ENCODE measurements at places on chromosomes 2 and 18.

DNA sequence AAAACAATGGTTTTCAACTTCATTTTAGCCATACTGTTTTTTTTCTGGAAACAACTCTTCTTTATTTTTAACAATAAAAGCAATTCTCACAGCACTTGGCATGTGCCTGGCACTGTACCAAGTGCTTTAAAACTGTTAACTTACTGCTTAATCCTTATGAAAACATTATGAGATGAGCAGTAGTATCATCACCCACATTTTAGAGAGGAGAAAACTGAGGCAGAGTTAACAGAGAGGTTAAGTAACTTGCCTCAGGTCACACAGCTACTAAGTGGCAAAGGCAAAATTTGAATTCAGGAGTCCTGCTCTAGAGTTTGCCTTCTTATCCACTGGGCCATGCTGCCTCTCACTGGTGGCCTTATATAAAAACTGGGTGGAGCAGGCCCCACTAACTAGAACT is 23.2 kb downstream of the CTIF start:
- no peak for DNase-seq

DNA sequence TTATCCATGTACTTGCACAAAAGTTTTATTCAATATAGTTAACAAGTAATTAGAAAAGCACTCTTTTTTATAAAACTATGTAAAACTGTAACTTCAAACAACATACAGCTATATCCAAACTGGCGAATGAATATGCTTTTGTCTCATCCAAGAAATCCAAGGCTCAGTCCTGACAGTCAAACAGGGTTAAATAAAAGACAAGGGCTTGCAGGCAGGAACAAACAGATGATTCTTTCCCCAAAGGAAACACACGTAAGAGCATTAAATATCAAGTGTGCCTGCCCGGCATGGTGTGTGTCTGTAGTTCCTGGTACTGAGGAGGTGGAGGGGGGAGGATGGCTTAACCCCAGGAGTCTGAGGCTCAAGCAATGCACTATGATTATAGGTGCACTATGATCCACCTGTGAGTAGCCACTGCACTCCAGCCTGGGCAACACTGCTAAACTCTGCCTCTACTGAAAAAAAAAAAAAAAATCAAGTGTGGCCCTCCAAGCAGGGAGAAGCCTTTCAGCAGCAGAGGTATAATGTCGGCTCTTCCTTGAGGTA is 171.3 kb downstream of the DLGAP1 start:
- DNase-seq: no peak

DNA sequence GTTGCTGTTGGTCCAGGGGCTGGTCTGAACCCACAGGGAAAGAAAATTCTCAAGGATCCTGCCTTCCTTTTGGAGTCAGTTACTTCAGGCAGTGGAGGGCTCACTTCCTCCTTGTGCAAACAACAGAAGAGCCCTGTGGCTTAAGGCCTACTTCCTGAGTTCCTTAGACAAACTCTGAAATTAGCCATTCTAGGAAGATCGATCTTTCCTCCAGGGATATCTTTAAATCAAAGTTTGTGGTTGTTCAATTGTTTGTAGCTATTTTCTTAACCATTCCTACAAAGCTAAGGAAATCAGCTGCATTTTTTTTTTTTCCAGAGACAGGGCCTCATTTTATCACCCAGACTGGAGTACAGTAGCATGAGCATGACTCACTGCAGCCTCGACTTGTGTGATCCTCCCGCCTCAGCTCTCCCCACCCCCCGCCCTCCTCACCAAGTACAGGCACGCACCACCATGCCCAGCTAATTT is 156.0 kb downstream of the TANC1 start:
- DNase-seq: no peak

DNA sequence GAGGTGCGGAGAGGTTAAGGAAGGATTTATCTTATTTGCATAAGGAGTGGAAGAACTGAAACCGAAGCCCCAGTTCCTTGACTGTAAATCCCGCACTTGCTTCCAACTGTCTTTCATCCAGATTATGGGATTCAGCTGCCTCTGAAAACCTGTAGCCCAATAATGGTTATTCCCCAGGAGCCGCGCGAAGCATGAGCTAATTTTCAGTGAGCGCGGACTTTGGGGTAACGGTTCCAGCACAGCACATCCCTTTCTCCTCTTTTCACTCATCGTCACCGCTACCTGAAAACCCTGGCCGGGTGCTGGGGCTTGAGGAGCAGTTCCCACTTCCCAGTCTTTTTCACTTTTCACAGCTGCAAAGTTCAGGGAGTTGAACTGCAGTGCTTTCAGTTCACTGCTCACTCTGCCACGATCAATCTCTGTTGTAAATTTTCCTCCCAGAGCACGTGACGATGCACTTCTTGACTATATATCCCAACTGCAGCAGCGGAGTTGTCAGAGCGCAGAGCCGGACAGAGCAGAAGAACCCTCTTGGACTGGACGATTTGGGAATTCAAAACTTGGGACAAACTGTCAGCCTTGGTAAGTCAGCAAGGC is at the start of gene KCNE4:
TSS of gene KCNE4 (plus strand) at position 498 of the 597 bp plus-strand sequence. CDS start 641 bp downstream, outside the sequence.
- no peak for DNase-seq

DNA sequence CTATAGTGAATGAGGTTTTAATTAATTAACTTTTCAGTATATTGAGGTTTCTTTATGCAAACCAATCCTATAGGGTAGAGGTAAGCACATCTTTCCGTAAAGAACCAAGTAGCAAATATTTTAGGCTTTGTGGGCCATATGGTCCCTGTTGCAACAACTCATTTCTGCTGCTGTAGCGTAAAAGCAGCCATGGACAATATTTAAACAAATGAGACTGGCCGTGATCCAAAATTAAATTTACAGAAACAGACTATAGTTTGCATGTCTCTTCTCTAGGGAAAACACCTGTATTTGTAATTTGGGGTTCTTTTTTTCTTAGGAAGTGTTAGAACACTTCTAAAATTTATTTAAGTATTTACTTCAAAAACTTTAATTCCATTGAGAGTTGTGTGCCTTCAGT is 104.3 kb downstream of the KYNU start:
- DNase-seq: no peak

DNA sequence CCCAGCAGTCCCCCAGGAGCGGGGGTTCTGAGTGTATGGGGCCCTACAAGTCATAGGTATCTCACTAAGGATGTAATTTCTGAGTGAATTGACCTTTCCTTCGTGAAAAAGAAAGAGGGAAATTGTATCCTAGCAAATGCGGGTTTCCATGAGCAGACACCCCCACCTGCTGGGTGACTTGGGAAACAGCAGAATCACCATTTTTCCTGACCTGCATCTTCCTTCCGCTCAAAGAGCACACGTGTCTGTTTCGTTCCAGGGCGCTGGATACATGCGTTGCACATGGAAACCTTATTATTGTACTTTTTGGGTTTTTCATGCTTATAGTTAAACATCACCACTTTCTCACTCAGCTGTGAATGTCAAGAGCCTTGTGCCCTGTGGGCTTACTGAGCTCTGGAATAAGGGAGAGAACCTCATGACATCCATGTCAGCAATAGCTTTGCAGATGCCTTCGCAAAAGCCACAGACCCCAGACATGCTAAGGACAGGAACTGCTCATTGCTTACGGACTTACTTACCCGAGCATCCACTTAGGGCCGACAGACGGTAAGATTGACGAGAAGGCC is 132.8 kb downstream of the TPO start:
- peak; percentile 63 for DNase-seq

DNA sequence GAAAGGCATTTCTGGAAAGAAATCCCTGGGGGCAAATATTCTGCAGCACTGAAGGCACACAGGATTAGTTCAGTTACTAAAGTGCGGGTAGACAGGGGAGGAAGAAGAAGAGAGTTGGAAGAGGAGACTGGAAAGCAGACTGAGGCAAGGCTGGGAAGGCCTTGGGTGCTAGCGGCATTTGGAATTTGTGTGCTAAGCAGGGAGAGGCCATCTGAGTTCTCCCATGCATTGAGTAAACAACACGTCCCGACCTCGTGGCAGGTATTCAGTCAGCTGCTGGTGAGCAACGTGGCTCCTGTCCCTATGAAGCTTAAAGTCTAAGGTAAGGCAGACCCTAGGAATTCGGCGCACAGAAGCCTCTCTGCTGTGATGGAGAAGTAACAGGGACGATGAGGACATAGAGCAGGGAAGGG is 30.7 kb downstream of the ATP8B1 start:
- DNase-seq: no peak

- DNase-seq: no peak
Measured at GRCh38 chr2:186281726-186282125, 204.3 kb upstream of the ZC3H15 start.

- no peak for DNase-seq
Measured at GRCh38 chr18:7954238-7954637, 387.1 kb downstream of the PTPRM start.

DNA sequence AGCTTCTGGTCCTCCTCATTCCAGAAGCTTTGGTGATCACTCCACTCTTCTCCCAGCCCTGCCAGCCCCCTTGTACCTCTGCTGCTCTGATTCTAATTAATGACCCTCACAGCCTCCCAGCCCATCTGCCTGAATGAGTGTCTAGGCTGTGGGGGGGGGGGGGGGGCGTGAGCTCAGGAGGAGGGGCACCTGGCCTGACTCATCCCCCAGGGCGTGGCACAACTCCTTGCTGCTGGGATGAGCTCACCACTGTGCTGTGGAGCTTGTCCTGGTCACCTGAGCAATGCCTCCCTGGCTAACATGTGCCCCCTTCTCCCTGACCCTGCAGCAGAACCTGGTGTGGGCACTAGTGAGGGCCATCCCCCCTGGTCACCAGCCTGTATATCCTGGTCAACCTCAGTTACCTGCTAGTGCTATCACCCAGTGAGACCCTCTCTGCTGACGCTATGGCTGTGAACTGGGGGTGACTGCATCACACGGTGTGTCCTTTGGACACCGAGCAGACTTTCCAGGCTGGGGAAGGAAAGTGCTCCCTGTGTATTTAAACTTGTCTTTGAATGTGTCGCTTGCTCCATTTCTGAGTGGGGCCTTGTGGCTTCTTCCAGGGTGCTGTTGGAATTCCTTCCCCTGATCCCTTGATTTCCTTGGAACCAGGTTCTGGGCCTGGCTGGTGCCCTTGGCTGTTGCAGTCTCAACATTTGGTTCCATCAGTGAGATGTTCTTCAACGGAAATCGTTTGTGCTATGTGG is 41.5 kb upstream of the PUM2 start:
- DNase-seq: no peak

GRCh38 chr2:171225989-171226388 is 65.3 kb upstream of the TLK1 start:
- no peak for DNase-seq

DNA sequence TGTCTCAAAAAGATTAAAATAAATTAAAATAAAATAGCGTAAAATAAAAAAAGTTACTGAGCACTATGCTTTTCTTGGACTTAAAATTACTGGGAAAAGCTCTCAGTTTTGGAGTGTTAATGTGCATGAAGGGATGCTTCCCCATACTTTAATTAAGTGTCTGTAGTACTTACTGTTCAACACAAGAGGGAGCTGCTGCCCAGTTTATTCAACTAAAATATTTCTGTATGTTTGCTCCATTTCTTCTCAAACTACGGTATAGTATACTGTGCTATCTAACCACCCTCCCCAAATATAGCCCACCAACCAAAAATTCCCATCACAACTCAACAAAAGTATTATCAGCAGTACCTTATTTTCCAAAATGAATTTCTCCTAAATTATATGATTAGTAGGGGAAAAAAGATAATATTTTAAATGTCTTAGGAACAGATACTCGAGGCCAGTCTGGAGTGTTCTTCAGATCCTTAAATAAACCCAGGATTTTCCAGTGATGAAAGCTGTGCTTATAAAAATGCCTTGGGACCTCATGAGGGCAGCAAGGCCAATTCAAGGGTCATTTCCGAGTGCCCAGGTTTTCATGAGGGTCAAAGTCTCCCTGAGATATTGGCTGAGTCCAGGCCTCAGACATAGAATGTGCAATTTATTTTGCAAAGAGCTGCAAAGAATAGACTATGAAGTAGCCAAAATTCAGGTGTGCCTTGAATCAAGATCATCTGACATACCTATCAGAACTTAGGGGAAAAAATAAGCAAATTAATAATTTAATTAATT is 64.1 kb downstream of the CHRNA1 start:
- DNase-seq: peak; percentile 47

DNA sequence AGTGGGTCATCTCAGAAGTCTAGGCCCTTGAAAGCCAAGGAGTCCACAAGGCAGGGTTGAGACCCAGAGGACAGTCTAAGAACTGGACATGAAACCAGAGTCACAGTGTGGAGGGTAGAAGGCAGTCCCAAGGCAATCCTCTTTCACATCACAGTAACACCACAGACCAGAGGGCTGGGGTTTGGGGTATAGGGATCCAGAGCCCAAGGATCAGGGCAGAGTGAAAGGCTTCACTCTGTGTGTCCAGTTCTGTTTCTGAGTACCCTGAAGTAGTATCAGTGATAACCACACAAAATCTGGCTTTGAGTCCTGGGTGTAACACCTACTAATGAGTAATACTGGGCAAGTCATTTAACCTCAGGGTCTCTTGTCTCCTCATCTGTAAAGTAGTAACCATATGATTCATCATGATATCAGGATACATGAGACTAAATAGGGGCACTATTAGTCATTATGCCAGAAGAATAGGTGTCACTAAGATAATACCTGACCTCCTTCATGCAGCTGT is 91.0 kb downstream of the ICA1L start:
- no peak for DNase-seq
